ENCODE measurements at places on chromosomes 6 and 20.

DNA sequence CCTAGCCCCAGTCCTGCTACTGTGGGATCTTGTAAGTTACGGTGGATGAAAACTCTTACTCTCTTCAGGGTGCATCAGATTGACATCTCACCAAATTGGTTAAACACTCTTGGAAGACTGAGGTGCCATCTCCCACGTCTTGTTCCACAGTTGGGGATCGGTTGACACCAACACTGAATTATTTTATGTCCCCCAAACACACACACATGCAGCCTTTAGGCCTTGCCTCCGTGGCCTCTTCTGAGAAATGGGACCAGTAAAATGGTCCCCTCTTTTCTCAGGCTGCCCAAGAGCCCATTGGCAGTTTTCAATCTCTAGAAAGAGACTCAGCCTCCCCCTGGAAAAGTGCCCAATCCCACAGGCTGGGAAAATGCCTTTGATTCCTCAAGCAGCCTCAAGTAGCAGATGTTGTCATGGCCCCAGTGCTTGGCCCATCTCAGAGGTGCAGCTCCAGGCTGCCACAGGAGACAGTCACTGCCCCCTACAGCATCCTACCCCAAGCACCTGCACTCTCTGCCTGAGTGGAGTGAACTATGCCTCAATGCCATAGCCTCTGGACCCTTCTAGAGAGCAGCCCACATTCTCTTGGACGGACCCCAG lies 163.9 kb downstream of the ANKRD60 start:
- DNase-seq = no peak

- no peak for DNase-seq
Measured at GRCh38 chr20:11214256-11214840, 540.5 kb upstream of the JAG1 start.

DNA sequence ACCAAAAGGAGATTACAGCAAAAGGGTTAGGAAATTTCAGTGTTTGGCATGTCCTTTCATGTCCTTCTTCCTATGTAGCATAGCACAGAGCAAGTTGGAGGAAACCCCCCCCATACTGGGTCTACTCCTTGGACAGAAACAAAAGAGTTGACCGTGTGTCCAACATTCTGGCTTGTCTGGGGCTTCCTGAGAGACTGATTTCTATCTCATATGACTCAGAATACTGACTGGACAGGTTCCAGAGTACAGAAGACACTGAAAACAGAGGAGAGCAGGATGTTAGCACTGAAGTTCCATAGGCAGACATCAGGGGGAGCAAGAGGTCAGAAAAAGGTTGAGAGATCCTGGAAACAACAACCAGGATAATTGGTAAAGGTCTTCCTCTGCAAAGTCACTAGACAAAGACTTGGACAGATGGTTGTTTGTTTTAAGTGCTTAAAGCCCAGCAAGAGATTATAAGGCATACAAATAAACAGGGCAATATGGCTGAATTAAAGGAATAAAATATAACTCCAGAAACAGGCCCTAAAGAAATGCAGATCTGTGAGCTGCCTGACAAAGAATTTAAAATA lies 48.4 kb downstream of the USP49 start:
- peak; percentile 100 for DNase-seq

DNA sequence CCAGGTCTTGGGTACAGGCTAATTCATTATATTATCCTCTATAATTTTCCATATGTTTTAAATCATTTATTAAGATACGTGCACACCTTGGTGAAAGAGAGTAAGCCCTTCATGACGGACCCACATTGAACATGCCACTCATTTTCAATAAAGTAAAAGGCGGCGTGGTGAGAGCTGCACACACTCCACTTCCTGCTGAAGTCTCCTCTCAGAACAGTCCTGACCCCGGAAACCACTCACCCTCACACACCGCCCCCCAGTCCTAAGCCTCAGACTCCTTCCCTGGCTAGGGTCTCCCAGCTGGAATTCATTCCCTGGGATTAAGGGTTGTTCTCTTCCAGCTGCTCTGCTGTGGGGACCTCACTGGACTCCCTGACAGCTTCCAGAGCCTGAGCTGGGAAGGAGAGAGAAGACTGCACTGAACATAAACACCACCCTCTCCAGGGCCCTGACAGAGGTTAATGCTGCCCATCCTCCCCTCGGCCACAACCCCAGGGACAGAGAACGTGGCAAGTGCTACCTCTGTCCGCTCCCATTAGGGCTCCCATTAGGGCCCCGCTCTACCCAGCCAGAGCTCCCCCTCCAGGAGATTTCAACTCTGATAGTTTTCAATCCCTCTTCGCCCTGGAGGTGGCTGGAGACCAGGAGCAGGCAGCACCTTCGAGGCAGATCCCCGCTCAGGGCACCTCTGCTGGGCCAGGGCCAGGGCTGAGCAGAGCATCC lies 24.8 kb downstream of the GRM4 start:
- no peak for DNase-seq

DNA sequence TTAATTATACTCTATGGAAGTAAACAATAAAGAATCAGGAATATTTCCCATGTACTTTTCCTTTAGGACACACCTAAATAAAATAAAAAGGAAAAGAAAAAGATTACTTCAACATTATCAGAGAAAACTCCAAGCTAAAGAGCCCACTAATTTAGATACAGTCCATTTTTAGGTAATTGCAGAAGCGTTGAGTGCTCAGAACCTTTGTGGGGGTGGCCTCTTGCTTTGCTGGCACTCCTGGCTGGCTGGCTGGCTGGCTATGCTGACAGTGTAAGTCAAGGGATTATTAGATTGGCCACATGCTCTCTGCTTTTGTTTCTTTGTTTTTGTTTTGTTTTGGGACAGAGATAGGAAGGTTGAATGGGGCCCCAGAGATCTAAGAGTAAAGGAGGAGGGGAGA lies at the start of gene GJE1:
Gene GJE1 (plus strand): TSS at position 301 of the 400 bp plus-strand sequence. CDS start 234 bp downstream, outside the sequence.
- no peak for DNase-seq

- no peak for DNase-seq
Measured at GRCh38 chr6:40210628-40211056, 276.4 kb upstream of the MOCS1 start.

DNA sequence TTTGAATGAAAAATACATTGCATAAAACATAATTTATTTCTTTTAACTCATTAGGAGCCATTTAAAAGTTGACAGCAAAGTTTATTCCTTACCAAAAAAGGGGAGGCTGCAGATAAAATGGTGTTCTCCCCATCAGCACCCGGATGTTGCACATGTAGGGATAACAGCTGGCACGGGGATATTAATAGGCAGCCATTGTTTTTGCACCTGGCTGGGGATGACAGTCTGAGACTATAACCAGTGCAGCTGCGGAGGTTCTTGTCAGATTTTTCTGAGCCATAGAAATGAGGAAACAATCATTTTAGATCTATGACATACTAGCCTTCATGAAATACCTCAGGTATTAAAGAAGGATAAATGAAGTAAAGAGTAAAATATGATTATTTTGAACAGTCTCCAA lies 20.1 kb upstream of the HECA start:
- no peak for DNase-seq

GRCh38 chr6:169513478-169514193 lies 188.2 kb downstream of the WDR27 start:
- DNase-seq = no peak

DNA sequence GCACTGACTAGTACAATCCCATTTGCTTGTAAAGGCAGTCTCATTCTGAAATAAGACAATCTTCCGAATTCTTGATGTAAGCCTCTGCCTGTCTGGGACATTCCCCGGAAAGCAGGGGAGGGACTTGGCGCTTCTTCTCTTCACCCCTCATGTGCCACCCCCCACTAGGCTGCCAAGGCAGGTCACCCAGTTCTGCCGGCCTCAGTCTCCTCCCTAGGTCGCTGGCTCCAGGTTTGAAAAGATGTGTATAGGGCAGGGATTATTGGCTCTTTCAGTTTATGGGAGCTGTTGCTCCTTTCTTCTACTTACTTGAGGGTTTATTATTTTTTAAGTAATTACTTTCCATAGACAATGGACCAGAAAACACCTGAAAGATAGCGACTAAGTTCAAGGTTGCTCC lies 158.1 kb upstream of the RPS6KA2 start:
- DNase-seq = no peak

DNA sequence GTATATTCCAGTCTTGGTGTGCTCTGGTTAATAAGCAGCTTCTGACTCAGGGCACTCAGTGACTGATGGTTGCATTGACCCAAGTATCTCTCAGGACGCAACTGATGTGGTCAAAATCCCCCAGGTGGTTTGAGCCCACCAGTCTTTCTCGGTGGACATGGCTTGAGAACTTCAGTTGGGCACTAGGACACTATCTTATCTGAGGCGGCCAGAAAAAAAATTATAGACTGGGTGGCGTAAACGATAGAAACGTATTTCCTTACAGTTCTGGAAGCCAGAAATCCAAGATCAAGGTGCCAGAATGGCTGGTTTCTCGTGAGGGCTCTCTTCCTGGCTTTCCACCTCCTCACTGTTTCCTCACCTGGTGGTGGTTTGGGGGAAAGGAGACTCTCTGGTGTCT lies 52.2 kb downstream of the PPP1R16B start:
- DNase-seq = no peak

DNA sequence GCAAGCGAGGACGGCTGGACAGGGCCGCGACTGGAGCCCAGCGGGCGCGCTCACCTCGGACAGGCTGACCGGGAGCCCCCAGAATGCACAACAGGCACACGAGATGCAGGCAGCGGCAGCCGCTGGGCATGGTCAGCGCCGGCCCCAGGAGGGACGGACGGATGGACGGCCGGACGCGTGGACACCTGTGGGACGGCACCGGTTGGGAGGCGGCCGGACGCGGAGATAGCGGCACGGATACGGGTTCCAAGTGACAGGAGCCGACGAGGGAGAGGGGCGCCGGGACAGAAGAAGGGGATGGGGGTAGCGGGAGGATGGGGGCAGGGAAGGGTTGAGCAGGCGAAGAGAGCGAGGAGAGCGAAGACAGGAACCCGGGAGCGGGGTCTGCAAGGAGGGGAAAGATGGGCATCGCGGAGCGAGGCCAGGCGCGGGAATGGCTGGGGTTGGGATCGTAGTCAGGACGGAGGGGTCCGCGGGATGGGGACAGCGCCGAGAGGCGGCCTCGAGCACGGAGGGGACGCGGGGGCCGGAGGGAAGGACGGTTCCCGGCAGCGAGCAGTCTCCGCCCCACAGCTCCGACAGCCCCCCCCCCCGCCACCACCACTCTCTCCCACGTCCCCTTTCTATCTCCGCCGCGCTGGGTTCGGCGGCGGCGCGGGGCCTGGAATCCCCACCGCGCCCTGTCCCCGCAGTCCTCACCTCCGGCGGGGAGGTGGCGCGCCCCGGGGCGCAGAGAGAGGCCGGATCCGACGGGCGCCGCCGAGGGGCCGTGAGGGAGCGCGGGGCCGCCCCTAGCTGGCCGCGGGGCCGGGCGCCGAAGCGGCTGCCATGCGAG lies 435 bp downstream of the DLK2 start:
- DNase-seq = no peak

DNA sequence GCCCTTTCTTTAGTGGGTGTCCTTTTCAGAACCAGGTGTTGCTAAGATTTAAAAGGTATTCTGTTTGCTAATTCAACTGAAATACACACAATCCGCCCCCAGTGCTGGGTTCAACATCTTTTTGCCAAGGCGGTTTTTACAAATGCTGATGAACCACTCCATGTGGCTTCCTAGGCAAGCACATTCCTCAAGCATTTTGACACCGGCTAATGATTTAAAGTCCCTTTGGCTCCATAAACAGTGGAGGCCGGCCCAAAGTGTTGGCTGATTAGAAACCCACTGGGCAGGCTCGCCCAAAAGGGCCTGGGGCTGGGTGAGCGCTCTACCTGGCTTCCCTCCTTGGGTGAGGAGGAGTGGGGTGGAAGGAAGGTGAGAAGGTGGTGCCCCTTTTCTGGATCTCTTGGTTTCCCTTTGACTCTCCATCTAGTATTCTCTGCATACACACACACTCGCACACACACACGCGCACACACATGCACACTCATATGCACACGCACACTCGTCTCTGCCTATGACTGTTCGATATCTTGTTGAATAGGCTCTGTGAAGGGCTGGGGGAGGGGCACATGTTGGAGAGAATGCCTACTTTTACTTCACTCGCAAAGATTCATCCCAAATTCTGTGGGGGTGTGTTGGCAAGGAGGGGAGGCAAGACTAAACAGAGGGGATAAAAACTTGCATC lies 66.7 kb upstream of the ARMC2 start:
- DNase-seq = no peak

GRCh38 chr6:17305219-17306001 lies 24.2 kb downstream of the RBM24 start:
- no peak for DNase-seq

DNA sequence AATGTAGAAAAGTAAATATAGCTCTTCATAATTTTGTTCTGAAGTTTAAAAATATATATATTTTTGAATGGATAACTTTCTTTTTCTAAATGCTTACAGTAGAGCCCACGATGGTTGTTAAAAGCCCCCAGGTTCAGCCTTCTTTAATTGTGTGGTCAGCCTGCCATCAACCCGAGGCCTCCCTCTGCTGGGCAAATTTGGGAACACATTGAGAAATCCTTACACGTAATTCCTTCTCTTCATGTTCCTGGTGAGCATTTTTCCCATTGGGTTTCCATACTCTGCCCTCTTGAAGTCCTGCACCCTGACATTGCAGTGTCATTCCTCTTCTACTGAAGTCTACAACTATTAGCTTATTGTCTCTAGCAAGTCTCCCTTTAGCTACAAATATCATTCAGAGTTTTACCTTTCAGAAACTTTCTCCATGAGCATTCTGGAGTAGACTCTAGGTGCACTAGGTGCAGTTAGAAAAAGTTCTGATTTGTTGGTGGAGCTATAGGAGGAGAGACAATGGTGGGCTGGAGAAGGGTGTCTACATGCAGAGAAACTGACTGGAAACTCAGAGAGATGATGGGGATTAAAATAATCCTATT lies 40.6 kb downstream of the TRIM38 start:
- no peak for DNase-seq

- no peak for DNase-seq
Measured at GRCh38 chr20:43846516-43846905, 68.1 kb upstream of the TOX2 start.

Measured in glomerular endothelial cell (primary cell).